ENCODE measurements at places on chromosomes 1 and 21.

- DNase-seq = no peak
These were observed 25.1 kb downstream of the AK4 start for GRCh38 chr1:65172936-65173690.

- no peak for DNase-seq
These were observed 46.0 kb downstream of the DIP2A start for GRCh38 chr21:46504666-46505065.

- DNase-seq = peak; percentile 66
These were observed 100.9 kb upstream of the RUNX3 start for GRCh38 chr1:25030674-25031589.

GRCh38 chr1:30894508-30894973 lies 14.0 kb downstream of the SDC3 start:
- no peak for DNase-seq

- no peak for DNase-seq
These were observed 29.1 kb downstream of the SLC26A9 start for GRCh38 chr1:205914155-205914507.

DNA sequence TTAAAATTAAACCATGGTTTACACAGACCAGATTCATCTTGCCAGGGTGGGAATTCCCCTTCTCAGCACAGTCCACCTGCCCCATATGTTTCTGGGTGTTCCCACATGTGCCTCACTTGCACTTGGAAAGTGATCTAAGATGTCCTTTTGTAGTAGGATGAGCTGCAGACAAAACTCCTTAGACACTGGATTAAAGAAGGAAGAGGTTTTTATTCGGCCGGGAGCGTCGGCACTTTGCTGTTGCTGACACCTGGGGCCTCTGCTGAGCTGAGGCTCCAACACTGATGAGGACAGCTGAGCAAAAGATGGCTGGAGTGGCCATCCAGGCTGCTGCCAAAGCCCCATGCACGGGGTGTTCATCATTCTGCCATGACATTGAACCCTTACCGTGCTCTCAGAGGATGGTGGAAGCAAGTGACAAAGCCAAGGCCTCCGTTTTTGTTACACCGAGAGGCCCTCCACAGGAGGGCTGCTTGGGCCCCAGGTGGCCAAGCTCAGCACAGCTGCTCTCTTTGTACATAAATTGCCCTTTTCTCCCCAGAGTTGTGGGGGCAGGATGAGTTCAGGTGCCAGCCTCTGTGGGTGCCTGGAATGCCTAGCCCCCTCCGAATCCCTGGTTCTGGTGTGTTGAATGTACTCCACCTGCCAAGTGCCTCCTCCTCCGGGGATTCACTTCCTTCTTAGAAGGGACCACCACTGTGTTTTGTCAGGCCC lies 7.3 kb upstream of the ACOT11 start:
- DNase-seq = no peak

- no peak for DNase-seq
These were observed 95.4 kb downstream of the POFUT2 start for GRCh38 chr21:45192332-45192731.

DNA sequence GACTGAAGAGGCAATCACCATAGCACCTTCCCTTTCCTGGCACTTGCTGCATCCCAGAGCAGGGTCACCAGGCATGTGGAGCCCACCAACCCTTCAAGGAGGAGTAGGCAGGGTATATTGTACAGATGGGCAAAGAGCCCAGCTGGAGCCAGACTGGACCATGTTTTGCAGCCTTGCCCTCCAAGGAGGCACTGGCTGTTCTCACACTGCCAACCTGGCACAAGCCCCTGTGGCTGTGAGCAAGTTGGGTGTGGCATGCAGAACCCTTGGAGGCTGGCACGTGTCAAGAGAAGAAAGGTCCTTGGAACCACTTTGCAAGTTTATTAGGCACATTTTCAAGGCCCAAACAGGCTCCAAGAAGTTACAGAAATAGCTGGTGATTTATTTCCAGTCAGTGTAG lies 146.4 kb downstream of the FOXD2 start:
- DNase-seq = no peak

- DNase-seq = no peak
These were observed 50.9 kb downstream of the PIGK start for GRCh38 chr1:77168358-77168757.

GRCh38 chr1:156684227-156684782 lies 7.1 kb upstream of the NES start:
- no peak for DNase-seq

GRCh38 chr1:237671935-237672334 lies 218.8 kb downstream of the ZP4 start:
- no peak for DNase-seq

DNA sequence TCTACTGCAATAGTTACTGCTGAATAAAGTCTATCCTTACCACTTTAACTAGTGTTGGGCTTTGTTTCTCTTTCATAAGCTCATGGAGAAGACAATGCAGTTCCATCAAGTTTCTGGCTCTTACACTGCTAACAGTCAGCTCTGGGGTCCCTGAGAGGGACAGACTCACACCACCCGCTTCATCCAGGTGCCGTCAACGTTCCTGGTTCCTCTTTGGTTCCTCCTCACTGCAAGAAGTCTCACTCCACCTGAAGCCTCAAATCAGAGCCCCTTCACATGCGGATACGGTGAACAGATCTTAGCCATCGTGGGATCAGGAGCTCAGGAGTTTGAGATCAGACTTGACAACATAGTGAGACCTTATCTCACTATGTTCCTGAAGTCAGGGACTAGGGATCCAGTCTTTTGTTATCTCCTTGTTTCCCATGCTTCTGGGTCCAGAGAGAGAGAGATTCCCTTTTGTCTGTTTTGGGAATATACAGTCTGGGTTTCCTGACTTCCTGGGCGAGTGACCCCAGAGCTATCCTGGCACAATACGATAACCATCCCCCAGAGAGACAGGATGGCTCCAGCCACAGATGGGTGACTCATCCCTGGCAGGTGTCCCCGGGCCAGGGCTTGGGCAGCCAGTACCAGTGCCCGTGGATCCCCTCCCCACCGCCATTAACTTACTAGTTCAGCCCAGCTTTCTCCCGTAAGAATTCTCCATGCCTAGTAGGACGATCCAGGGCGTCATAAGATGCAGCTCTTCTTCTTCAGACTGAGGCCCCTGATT lies 14.3 kb upstream of the PCP4 start:
- no peak for DNase-seq

DNA sequence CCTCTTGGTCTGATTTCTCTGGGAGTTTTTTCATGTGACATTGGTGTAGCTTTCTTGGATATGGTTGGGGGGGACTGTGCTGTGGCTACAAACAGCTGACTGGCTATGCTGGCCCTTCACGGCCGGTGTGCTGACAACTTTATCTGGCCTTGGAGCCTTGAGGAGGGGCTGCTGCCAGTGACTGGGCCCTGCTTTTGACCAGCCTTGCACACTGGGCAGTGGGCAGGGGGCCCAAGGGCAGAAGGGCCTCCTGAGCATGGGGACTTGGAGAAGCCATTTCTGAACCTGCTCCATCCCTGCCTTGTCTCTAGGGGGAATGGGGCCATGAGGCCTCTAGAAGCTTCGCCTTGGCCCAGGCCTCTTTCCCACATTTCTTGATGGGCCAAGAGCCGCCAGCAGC lies 139.6 kb downstream of the CAMTA1 start:
- DNase-seq = no peak

DNA sequence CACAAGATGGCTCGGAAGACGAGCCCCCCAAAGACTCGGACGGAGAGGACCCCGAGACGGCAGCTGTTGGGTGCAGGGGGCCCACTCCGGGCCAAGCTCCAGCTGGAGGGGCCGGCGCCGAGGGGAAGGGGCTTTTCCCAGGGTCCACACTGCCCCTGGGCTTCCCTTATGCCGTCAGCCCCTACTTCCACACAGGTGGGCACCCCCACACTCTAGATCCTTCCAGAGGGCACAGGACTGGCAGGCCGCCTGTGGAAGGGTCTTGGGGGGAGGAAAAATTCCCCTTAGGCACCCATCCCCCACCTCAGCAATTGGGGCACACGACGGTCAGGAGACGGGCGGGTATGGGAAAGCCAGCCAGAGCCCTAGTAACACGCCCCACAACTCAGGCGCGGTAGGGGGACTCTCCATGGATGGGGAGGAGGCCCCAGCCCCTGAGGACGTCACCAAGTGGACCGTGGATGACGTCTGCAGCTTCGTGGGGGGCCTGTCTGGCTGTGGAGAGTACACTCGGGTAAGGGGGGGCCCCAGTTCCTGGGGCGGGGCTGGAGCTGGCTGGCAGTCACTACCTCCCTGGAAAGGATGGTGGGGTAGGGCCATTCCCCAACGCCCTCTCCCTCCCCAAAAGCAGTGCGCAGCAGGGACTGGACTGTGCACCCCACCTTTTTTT lies 16.1 kb downstream of the NOC2L start:
- no peak for DNase-seq

Measured in stimulated activated CD4-positive, alpha-beta T cell treated with anti-CD3 and anti-CD28 coated beads, Interleukin-1b, Interleukin-23, amount 100 ng/mL, for 4 hours (primary cell).